ENCODE measurements at places on chromosomes 2 and 18.

- no peak for DNase-seq
These were observed 359.8 kb upstream of the SETBP1 start for GRCh38 chr18:44320619-44321460.

GRCh38 chr2:108382196-108382595 lies 4.4 kb downstream of the SULT1C4 start:
- DNase-seq: no peak

DNA sequence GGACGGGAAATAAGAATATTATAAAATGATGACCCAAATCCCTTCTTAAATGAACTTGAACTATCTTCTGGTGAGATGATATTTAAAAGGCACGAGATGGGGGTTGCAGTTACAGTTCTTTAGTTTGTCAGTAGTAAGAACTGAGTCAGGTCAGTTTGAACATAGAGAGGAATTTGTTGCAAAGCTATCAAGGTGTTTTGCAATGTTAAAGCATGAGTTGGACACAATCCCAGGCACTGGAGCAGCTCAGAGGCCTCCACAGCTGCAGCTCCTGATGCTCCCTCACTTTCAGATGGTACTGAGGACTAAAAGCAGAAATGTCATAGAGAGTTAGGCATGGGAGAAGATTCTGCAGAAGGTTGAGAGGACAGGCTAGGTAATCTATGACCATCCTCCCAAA lies 236.0 kb downstream of the BCL2 start:
- no peak for DNase-seq

- DNase-seq: no peak
These were observed 158.2 kb downstream of the STK39 start for GRCh38 chr2:168089200-168089599.

DNA sequence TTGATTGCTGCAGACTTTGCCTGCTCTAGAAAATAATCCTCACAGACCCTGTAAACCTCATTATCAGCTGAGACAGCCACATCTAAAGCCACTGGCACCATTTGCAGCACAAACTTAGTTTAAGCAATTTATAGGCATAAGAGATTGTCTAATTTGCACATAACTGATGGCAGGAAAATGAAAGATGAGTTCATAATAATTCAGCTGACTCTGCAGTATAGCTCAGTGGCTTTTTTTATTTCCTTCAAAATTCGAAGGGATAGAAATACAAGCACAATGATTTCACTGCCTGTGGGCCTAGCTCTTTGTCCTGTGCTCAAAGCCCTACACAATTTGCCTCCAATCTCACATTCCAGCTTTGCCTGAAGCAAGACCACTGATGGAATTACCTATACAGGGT lies 341.2 kb downstream of the RAD51AP2 start:
- DNase-seq: no peak

GRCh38 chr2:2569306-2569705 lies 238.2 kb upstream of the MYT1L start:
- no peak for DNase-seq
